Natural killer cell treated with Interleukin-12 subunit alpha and Interleukin-12 subunit beta and Interleukin-15 and Interleukin-18, amount 100 ng/mL, for 72 hours (primary cell): ENCODE measurements at places on chromosomes 6 and 20.

- DNase-seq: no peak
Observed at GRCh38 chr6:1378065-1379016, 11.0 kb upstream of the FOXF2 start.

GRCh38 chr6:44000164-44000842 is 126.9 kb downstream of the MRPL14 start:
- no peak for DNase-seq

GRCh38 chr6:150347845-150348244 is 21.0 kb upstream of the IYD start:
- no peak for DNase-seq

DNA sequence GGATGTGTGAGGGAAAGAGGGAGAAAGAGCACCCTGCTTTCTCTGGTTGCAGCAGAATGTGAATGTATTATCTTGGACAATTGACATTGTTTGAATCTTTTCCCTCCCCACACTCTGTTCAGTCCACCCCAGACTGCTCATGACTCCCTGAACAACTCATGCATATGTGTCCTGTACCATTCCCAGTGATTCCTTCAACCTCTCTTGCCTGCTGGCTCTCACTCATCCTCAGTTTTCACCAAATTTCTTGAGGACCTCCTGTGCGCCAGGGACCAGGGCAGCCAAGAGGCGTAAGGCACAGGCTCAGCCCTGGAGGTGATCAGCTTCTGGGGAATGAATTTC is 5.4 kb downstream of the NOX3 start:
- DNase-seq: no peak

DNA sequence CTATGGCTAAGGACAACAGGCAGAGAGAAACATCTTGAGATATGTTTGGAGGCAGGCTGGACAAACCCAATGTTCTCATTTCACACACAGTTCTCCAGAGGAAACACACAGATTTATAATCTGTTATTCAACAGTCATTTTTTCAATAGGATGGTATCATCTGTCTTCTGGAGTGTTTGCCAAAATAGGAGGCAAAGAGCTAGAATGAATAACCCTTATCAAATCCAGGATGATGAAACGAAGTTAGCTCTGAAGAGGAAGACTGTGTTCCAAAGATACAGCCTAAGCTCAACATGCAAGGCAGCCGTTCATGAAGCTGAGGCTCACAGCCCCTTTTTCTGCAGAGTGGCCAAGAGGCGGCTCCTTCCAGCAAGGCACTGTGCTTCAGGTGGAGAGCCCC is 70.8 kb downstream of the PPP1R3G start:
- DNase-seq: no peak

GRCh38 chr6:125213939-125214338 is 60.4 kb downstream of the TPD52L1 start:
- no peak for DNase-seq

DNA sequence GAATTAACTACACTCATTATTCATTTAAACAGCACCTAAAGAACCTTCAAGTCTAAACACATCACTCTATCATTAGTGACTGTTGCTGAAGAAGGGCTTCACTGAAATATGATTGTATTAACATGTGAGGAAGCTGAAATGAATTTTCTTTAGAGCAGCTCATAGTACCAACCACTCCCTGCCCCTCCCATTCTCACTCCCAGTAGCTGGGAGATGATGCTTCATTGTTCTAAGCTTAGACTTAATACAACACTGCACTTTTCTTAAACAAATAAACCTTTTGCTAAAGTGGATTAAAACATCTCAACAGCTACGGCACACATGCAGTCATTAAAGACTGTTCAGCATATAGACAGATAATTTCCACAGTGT is 63.1 kb downstream of the ATXN1 start:
- no peak for DNase-seq
